ENCODE measurements at places on chromosomes 7 and 10. TPM values are rescaled to one million over a fixed set of nuclear protein-coding genes. Genes with fewer than 3 reads are reported as not detected.

GRCh38 chr7:13989949-13990305 lies 461 bp upstream of the ETV1 start:
- no peaks in the 10 kb centered on the region for H3K36me3 ChIP-seq
- H3K27me3 ChIP-seq: no peaks in the 10 kb centered on the region
- DNase-seq: no peak

BRAF gene
- total RNA-seq: 31.4 TPM

AQP1 gene
- total RNA-seq: 0.37 TPM

NXPH1 gene
- not detected for total RNA-seq

DNA sequence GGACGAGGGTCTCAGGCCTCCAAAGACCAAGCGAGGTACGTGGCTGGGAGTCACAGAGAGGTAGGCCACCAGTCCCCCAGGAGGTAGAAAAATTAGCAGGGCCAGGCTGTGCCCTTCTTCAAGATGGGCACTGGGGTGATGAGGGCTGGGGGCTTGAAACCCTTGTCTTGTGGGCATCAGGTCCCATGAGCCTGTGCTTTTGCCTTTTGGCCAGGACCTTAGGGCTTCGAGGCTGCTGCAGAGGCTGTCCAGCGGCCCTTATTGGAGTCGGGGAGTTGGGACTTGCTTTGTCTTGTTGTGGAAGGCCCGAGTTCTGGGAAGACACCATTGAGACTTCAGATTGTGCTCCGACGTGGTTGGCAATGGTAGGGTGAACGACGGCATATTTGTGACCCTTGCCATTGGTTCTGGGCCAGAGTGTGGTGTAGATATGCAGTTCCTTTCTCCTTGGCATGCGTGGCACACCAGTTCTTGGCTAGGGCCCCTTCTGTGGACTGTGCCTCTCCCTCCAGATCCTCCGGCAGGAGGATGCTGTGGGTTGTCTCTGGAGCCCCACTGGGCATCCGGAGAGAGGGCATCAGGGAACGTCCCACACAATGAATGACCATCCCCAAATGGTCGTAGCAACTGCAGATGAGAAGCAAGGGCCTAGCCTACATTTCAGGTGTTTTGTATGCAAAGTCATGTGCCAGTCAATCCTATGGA lies 931 bp downstream of the SH2D4B start:
- no peak overlapping the region for H3K27ac ChIP-seq
- H3K4me1 ChIP-seq: no peaks in the 10 kb centered on the region
- DNase-seq: no peak
